CD8-positive, alpha-beta memory T cell (primary cell): ENCODE measurements at places on chromosomes 16 and 17. TPM values are rescaled to one million over a fixed set of nuclear protein-coding genes. Genes with fewer than 3 reads are reported as not detected.
A peak's percentile ranks its signal among the peaks of the same experiment; 100 is the strongest.

GRCh38 chr17:76027159-76027839 lies at the start of gene EVPL:
Gene EVPL (minus strand): TSS chr17:76027306. CDS start chr17:76027198, 108 bp downstream.
- H3K27me3 ChIP-seq = no peaks in the 10 kb centered on the region
- no peaks in the 10 kb centered on the region for H3K36me3 ChIP-seq
- no peak for DNase-seq
- no peak within 1 kb of the TSS for H3K27ac ChIP-seq
- peaks cover 17% of the 10 kb centered on the region for H3K4me1 ChIP-seq

GRCh38 chr17:47802341-47803022 lies 19.1 kb downstream of the OSBPL7 start:
- no peaks in the 10 kb centered on the region for H3K4me1 ChIP-seq
- no peaks in the 10 kb centered on the region for H3K36me3 ChIP-seq
- no peak overlapping the region for H3K27ac ChIP-seq
- H3K4me3 ChIP-seq = no peak overlapping the region
- peak; percentile 40 for DNase-seq
- H3K27me3 ChIP-seq = no peaks in the 10 kb centered on the region

- H3K4me1 ChIP-seq = no peaks in the 10 kb centered on the region
- H3K27me3 ChIP-seq = no peaks in the 10 kb centered on the region
- no peak for DNase-seq
- H3K36me3 ChIP-seq = no peaks in the 10 kb centered on the region
Observed at GRCh38 chr17:28033972-28034714, 8.3 kb upstream of the NLK start.

DNA sequence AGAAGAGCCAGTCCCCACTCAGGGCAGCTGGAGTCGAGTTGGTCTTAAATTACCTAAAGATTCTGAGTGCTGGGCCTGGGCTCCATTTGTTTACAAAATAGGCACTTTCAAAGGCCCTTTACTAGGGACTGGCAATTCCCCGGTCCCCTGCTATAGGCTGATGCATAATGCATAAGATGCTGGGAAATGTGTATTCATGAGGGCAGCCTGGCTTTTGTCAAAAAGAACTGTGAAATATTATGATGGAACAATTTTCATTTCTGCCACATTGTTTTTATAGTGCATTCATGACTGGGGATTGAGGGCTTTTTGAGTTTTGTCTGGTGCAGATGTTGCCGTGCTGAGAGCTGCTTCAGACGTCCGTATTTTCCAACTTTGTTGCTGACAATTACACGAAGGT lies 617.0 kb upstream of the CDH5 start:
- H3K27me3 ChIP-seq = no peaks in the 10 kb centered on the region
- H3K4me1 ChIP-seq = no peaks in the 10 kb centered on the region
- DNase-seq = no peak
- H3K4me3 ChIP-seq = no peak overlapping the region
- no peaks in the 10 kb centered on the region for H3K36me3 ChIP-seq
- no peak overlapping the region for H3K27ac ChIP-seq

GRCh38 chr17:64357191-64357981 lies 33.3 kb downstream of the PECAM1 start:
- H3K36me3 ChIP-seq = peaks cover 13% of the 10 kb centered on the region
- no peak overlapping the region for H3K27ac ChIP-seq
- H3K4me3 ChIP-seq = no peak overlapping the region

GRCh38 chr16:82660966-82661365 lies 34.2 kb downstream of the CDH13 start:
- no peaks in the 10 kb centered on the region for H3K27me3 ChIP-seq
- no peaks in the 10 kb centered on the region for H3K36me3 ChIP-seq
- no peak overlapping the region for H3K4me3 ChIP-seq

DNA sequence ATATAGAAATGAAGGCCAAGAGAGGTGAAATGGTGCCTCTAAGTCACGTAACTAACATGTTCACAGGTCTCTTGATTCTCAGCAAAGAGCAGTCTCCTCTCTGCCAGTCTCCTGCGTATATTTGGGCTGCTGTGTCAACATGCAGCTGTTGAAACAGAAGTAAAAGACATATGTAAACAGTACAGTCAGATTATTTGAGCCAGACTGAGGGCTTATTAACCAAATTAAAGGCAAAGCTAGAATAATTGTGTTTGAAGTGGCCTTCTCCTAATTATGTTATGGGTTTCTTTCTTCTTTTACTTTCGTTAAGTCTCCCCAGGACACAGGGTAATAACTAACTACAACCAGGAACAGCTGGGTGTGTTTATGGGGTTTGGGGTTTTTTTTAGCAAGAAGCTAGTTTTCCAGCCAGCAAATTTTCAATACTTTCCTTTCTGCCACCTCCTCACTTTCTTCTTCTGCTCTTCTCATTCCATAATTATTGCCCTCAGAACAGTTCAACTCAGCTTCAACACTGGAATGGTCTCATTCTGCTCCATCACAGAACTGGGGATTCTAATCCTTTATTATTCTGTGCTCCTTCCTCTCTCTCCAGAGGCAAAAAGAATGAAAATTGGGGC lies 18.4 kb downstream of the G6PC1 start:
- no peaks in the 10 kb centered on the region for H3K36me3 ChIP-seq
- H3K27ac ChIP-seq = no peak overlapping the region
- H3K4me1 ChIP-seq = no peaks in the 10 kb centered on the region
- no peak for DNase-seq
- H3K4me3 ChIP-seq = no peak overlapping the region

GRCh38 chr17:56914581-56915273 lies 878 bp upstream of the TRIM25 start:
- peaks cover 37% of the 10 kb centered on the region for H3K4me1 ChIP-seq
- DNase-seq = no peak
- H3K27ac ChIP-seq = peak overlapping the region; percentile 76
- peak overlapping the region; percentile 92 for H3K4me3 ChIP-seq
- H3K27me3 ChIP-seq = no peaks in the 10 kb centered on the region

DNA sequence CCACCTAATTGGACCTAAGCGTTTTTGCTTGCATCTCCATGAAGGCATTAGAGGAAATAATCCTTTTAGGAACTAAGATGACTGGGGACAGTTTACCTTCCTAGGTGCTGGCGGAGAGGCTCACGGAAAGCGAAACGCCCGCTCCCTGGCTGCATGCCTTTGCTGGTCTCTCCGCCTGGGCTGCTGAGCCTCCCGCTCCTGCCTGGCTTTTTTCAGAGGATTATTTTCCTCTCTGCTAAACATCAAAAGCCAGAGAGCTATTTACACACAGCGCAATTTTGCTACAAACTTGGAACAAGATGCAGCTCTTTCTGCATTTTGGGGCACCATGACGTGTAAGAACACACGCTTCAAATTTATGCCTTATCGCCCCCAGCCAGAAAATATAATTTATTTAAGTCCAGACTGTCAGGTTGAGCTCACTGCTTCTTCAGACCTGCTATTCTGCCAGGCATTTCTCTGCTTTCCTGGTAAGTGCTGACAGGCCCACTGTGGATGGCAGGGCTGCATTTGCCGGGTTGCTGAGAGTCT lies 124.4 kb downstream of the SPACA3 start:
- no peaks in the 10 kb centered on the region for H3K36me3 ChIP-seq
- no peaks in the 10 kb centered on the region for H3K4me1 ChIP-seq
- no peak for DNase-seq
- no peak overlapping the region for H3K4me3 ChIP-seq
- H3K27ac ChIP-seq = no peak overlapping the region
- H3K27me3 ChIP-seq = no peaks in the 10 kb centered on the region

Gene GALR2
- total RNA-seq = 3.1 TPM
